ENCODE measurements at places on chromosomes 5 and 9.
A peak's percentile ranks its signal among the peaks of the same experiment; 100 is the strongest.

DNA sequence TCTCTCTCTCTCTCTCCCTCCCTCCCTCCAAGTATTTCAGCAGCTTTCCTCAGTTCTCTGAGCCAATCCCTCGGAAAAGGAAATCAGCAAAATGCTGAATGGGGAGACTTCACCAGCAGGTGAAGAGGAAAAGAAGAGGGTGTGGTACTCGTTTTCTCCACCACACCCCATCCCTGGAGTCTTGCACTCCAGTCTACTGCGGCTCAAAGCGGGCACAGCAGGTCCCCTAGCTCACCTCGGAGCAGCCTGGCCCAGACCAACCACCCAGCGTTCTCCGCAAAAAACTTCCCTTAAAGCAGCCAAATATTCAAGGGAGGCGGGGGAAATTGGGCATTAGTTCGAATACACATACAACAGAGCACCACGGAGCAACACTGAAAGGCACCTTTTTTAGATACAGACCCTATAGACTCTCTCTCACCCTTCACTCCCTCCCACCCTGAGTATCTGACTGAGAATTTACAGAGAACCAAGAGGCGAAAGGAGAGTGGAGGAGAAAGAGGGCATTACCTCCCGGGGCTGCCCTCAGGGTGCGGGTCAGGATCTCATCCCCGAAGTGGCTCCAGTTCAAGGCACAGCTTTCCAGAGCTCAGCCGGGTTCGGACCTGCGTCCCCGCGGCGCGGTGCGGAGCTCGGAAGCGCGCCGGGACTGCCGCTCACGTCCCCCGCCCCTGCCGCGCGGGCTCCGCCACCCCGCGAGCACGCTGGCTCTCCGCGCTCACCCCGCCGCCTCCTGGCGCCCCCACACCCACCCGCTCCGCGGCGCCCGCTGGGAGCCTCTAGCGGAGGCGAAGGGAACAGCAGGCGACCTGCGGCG is 1638.5 kb upstream of the C9orf72 start:
- no peak for DNase-seq

DNA sequence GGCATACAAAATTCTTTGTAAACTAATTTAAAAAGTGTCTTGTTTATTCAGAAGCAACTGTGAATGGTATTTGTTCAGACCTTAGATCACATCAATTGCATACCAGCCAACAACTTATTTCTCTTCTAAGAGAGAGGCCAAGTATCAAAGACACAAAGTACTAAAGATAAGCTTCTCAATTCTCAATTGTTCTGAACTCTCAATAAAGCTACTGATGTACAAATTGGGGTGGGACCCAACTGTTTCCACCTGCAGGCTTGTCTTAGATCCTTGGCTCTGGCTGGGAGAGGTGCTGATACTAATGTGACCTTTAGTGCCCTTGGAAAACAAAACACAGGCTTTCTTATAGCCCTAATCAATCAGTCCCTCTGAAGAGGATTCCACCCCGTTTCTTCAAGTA is 22.1 kb downstream of the XRCC4 start:
- DNase-seq = no peak

DNA sequence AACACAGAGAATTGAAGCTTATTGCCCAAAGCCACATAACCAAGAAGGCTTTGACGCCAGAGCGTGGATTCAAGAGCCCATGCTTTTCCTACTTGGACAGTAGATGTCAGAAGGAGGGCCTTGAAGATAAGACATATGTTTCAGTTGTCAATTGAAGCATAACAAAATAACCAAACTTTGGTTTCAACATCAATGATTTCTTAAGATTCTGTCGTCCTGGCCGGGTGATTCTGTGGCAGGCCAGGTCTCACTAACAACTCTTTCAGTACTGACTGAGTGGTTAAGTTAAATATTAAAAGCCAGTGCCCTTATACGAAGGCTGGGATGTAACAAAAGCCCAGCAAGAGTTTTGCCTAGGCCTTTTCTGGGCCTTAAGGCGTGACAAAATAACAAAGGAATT is 94.0 kb downstream of the RCL1 start:
- no peak for DNase-seq

DNA sequence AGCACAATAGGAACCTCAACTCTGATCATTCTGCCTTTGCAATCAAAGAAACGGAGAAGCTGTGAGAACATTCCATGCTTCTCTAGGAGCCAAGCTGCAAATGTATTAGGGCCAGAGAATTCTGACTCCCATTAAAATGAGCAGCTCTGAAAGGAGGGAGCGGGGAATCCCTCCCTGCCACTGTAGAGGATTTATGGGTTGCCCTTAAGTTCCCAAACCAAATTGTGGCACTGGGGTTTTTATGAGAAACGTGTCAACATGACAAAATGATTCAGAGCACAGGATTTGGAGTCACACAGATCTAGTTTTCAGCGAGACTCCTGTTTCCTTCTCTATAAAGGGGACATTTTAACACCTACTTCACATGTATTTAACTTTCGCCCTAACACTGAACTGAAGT is 1.8 kb downstream of the IL6ST start:
- peak; percentile 49 for DNase-seq

DNA sequence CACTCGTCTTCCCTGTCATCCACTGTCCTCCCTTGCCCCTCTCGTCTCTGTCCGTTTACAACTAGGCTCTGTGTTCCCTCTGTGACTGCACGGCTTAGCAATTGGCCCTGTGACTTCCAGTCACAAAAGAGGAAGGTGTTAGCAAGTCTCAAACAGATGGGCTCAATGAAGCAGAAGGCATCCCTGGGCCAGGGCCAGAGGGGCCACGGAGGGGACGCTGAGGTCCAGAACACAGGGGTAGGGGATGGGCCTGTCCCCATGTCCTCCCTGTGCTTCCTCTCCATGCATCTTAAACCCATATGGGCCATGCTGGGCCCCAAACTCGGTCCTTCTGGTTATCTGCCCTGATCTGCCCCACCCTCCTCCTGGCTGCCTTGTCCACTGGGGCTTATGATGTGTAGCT is at the start of gene CD72:
CD72 (minus strand) TSS at position 89 of the 403 bp plus-strand sequence. CDS start 110 bp downstream, outside the sequence.
- no peak for DNase-seq

DNA sequence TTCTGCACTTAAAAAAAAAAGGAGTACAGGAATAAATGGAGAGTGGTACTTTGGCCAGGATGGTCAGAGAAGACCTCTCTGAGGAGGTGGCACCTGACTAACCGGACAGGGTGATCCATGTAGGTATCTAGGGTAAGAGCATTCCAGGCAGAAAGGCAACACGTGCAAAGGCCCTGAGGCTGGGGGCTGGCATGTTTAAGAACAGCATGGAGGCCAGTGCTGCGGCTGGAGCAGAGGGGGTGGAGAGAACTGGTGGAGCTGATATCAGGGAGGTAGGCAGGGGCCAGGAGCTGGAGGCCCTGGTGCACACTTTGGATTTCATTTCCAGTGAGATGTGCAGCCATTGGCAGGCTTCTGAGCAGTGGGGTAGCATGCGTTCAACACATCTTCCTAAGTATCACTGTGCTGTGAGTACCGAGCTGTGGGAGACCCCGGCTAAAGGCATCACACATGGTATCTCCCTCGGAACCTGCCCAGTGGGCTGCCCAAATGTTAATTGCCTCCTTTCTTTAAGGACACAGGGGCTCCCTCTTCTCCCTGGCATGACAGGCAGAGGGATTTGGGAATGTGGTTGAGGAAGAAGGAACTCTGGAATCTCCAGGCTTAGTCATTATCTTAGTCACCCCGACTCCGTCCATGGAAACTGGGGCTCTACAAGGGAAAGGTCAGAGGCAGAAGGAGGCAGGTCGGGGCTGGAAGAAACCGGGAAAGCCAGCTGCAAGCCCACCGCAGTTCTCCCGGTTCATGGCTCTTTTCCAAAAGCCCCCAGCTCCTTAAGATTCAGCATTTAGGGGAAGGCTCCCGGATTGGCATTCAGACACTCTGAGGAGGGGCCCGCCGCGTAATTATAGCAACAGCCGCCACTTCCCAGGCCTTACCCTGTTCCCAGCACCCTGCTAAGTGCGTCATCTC is 18.6 kb downstream of the SLC6A7 start:
- DNase-seq = no peak

DNA sequence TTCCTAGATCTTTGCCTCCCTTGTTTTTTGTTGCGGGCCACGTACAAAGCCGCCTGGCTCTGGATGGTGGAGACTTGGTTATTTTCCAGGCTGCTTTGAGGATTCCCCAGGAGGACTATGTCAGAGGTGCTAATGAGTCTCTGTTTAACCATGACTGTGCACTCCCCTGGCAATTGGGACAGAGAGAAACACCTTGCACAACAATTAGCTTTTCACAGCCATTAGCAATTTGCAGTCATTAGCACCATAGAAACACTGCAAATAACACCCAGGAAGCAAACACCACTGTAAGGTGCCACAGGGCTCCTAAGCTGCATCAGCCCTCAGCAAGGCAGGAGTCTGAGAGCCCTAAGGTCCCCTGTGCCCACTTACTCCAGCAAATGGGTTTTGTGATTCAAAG is 201.0 kb upstream of the VLDLR start:
- DNase-seq = no peak

DNA sequence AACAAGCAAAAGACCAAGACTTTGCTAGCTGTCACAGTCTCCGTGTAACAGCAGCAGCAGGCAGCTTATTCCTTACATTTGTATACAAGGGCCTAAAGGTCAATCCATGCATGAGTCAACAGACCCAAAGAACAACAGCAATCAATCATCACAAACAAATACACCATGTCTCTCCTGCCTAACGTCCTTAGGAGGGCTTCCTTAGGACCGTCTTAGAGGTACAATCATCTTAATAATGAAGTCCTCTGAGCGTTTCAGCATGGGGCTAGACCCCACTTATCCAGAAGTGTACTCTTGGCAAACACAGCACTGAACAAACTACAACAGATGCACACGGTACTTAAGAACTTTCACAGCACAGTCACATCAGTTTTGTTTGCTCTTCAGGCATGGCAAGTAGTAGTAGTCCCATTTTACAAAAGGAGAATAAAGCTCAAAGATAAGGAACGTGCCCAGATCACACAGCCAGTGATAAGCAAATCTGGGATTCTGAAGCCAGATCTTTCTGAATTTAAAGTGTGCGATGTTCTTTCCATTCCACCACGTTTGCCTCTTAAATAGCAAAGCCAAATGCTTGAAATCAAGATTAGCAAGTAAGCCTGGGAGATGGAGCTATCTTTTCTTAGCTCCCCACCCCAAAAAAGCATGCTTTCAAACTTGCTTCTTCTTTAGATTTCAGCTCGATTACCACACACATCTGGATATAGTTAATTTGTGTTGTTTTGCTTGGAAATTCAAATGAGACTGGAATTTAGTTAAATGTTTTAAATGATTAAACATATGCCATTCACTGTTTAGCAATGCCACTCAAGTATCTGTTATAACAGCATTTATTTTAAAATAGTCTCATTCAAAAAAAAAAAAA is 24.2 kb downstream of the PSMB7 start:
- no peak for DNase-seq

DNA sequence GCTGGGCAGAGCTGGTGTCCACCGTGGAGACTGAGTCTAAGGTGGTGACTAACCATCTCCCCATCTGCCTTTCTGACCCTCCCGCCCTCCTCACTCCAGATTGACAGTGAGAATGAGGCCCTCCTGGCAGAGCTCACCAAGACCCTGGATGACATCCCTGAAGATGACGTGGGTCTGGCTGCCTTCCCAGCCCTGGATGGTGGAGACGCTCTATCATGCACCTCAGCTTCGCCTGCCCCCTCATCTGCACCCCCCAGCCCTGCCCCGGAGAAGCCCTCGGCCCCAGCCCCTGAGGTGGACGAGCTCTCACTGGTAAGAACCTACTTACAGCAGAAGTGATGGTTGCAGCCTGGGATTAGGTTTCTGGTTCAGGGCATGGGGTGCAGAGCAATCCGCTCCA is 96.5 kb downstream of the PPARGC1B start:
- no peak for DNase-seq

DNA sequence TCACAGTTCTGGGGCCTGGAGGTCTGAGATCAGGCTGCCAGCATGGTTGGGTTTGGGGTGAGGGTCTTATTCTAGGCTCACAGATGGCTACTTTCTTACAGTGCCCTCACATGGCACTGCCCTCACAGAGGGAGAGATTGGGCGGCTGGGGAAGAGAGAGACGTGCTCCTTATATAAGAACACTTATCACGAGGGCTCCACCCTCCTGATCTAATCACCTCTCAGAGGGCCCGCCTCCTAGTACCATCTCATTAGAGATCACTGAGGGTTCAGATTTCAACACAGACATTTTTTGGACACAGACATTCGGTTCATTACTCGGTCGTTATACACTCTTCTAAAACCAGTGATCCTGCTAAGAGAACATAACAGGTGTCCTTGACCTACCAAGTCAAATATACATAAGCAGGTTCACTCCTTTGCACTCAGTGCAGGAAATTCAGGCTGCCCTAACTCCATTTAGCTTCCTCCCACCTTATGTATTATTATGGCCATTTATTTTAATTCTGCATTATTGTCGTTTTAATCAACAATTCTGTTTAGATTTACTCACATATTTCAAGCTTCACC is 121.7 kb downstream of the ICE1 start:
- no peak for DNase-seq

GRCh38 chr5:143195491-143195890 is 208.0 kb downstream of the NR3C1 start:
- DNase-seq = no peak

DNA sequence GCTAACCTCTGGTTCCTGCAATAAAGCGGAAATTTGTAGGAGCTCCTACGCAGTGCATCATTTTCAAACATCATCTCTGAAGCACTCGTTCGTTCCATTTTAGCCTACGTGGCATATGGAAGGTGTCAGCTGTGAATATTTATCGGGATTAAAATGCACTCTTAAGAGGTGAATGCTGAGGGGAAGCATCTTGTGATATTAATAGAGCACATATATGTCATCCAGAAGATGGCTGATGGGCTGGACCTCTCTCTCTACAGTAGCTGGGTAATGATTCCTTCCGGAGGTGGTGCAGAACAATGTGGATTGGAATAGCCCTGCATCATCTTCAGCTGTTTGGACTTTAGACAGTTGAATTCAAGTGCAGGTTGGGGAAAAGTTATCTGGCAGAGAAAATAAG is 478.7 kb downstream of the DMAC1 start:
- no peak for DNase-seq

DNA sequence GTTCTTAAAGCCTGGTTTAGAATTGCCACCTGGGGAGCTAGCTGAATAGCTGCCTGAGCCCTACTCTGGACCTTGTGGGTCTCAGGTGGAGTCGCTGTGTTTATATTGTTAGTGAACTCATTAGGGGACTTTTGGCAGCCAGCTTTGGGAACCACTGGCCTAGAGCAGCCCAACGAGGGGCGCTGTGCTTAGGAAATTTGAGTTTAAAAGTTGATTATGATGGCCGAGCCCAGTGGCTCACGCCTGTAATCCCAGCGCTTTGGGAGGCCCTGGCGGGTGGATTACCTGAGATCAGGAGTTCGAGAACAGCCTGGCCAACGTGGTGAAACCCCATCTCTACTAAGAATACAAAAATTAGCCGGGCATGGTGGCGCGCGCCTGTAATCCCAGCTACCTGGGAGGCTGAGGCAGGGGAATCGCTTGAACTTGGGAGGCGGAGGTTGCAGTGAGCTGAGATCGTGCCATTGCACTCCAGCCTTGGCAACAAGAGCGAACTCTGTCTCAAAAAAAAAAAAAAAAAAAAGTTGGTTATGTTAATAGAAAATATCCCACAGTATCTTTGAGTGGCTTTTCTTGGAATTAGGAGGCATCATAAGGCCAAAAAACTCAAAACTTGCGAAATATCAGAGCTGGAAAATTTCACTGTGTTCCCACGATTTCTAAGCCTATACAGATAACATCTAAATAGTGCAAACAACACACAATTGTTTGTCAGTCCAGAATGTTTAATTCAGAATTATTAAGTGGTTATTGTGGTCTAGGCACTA is 809 bp downstream of the MCCC2 start:
- DNase-seq = no peak

GRCh38 chr5:92421942-92422341 is 1038.8 kb upstream of the ARRDC3 start:
- DNase-seq = no peak
